Colonic mucosa (tissue), 4 donors: ENCODE measurements at places on chromosomes 6 and 20.

- H3K36me3 ChIP-seq: no peaks in the 10 kb centered on the region
- peak; percentile 79 for DNase-seq
- H3K4me3 ChIP-seq: no peak overlapping the region
Observed at GRCh38 chr6:28353981-28354676, 4.4 kb downstream of the ZKSCAN3 start.

GRCh38 chr20:6178537-6178936, 55.7 kb upstream of the FERMT1 start:
- H3K27ac ChIP-seq: no peak overlapping the region
- H3K4me1 ChIP-seq: no peaks in the 10 kb centered on the region
- no peaks in the 10 kb centered on the region for H3K27me3 ChIP-seq
- DNase-seq: no peak
- no peak overlapping the region for H3K4me3 ChIP-seq
- no peaks in the 10 kb centered on the region for H3K36me3 ChIP-seq

DNA sequence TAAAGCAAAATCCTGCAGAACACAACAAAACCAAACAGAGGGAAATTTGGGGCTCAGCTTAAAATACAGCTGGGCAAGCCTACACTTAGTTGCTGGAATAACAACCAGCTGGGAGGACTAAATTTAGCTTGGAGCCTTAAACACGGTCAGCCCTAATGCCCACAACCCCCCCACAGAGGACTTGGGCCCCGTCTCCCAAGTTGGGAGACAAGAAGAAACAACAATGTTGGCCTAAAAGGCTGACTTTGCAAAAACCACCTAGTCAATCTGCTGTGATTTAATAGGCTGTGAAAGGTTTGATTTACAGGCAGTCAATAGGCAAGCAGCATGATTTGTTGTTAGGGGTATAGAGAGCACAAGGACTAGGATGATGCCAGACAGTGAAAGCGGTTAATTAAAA, 40.3 kb upstream of the ARMC2 start:
- H3K4me3 ChIP-seq: no peak overlapping the region
- H3K27ac ChIP-seq: no peak overlapping the region
- H3K36me3 ChIP-seq: no peaks in the 10 kb centered on the region
- DNase-seq: no peak
- H3K27me3 ChIP-seq: no peaks in the 10 kb centered on the region

DNA sequence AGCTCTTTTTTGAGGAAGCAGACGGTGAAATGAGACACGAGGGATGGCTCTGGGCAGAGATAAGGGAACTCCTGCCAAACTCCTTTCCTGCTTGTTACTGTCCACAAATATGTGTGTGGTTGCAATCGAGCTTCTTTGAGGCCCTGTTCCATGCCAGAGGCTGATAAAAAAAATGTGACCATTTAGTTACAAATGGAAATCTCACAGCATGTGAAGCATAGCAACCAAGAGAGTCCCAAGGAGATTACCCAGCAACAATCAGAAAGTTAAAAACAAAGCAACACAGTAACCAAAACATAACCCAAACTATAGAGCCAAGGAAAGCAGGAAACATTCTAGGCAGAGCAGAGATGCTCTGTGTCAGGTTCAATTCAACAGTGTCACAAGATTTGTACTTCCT, 35.4 kb upstream of the HMGN3 start:
- H3K36me3 ChIP-seq: no peaks in the 10 kb centered on the region
- no peak overlapping the region for H3K4me3 ChIP-seq
- no peaks in the 10 kb centered on the region for H3K4me1 ChIP-seq
- no peak for DNase-seq
- no peak overlapping the region for H3K27ac ChIP-seq

DNA sequence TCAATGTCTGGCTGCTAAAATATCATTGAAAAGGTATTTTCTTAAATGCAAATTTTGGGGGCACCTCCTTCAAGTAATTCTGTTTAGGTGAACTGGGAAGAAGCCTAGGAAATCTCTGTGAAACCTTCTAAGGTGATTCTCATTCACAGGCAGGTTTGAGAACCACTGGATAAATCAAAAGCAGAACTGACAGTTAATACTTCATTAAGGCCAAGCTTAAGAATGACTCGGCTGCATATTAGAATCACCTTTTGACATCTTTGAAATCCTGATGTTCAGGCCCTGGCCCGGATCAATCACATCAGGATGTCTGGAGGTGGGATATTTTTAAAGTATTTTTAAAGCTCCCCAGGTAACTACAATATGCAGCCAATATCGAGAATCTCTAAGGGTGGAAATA, 50.6 kb downstream of the FKBP1C start:
- H3K36me3 ChIP-seq: no peaks in the 10 kb centered on the region
- H3K27ac ChIP-seq: no peak overlapping the region
- no peaks in the 10 kb centered on the region for H3K4me1 ChIP-seq
- no peak for DNase-seq
- no peak overlapping the region for H3K4me3 ChIP-seq
